Right hindlimb (tissue), 1 donor: ENCODE measurements at places on chromosomes 6 and 20.

- no peak for DNase-seq
These were observed 69.9 kb downstream of the CRYBG1 start for GRCh38 chr6:106430466-106430865.

DNA sequence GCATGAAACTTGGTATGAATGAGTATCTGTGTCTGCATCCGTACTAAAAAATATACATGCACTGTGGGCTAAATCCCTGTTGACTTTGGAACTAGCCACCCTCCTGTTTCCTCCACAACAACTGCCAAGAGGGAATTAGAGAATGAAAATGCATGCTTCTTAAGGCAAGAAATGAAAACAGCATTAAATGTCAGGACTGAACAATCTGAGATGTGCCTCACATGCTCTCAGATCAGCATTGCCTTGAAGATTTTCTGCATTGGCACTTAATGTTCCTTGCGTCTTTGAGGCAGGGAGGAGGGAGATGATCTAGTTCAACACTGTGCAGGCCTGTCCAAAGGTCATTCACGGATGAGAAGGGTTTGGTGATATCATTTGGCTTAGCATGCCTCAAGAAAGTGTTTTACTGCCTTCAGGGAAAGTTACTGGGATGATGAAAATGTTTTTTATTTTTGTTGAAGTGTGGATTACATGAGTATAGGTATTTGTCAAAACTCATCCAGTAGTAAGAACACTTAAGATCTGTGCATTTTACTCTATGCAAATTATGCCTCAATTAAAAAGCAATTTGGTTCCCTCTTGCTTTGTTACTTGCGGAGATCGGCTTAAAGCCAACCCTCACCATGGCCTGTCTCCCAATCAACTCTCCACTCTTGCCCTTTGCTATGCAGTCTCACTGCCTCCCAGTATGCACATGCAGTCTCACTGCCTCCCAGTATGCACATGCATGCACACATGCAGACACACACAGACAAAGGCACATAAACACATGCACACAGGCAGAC lies 47.5 kb upstream of the RIN2 start:
- peak; percentile 33 for DNase-seq

- DNase-seq: no peak
These were observed 61.6 kb downstream of the MRAP2 start for GRCh38 chr6:84095156-84095555.

DNA sequence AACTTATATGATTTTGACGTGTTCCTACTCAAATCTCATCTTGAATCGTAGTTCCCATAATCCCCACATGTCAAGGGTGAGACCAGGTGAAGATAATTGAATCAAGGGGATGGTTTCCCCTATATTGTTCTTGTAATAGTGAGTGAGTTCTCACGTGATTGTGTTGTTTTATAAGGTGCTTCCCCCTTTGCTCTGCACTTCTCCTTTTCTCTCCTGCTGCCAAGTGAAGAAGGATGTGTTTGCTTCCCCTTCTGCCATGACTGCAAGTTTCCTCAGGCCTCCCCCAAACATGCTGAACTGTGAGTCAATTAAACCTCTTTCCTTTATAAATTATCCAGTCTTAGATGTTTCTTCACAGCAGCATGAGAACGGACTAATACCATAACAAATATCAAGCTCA lies 83.2 kb downstream of the MANEA start:
- DNase-seq: no peak

GRCh38 chr6:70863343-70863742 lies 93.5 kb downstream of the B3GAT2 start:
- no peak for DNase-seq

DNA sequence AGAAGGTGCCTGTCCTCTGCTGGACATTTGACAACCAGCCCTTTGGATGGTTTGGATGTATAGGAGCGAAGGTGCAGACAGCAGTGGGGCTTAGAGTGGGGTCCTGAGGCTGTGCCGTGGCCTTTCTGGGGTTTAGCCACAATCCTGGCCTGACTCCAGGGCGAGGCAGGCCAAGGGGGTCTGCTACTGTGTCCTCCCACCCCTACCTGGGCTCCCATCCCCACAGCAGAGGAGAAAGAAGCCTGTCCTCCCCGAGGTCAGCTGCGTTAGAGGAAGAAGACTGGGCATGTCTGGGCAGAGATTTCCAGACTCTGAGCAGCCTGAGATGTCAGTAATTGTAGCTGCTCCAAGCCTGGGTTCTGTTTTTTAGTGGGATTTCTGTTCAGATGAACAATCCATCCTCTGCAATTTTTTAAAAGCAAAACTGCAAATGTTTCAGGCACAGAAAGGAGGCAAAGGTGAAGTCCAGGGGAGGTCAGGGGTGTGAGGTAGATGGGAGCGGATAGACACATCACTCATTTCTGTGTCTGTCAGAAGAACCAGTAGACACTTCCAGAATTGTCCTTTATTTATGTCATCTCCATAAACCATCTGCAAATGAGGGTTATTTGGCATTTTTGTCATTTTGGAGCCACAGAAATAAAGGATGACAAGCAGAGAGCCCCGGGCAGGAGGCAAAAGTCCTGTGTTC lies 1.3 kb upstream of the CDKN1A start:
- no peak for DNase-seq

- no peak for DNase-seq
These were observed 11.2 kb downstream of the PREP start for GRCh38 chr6:105391705-105392104.

DNA sequence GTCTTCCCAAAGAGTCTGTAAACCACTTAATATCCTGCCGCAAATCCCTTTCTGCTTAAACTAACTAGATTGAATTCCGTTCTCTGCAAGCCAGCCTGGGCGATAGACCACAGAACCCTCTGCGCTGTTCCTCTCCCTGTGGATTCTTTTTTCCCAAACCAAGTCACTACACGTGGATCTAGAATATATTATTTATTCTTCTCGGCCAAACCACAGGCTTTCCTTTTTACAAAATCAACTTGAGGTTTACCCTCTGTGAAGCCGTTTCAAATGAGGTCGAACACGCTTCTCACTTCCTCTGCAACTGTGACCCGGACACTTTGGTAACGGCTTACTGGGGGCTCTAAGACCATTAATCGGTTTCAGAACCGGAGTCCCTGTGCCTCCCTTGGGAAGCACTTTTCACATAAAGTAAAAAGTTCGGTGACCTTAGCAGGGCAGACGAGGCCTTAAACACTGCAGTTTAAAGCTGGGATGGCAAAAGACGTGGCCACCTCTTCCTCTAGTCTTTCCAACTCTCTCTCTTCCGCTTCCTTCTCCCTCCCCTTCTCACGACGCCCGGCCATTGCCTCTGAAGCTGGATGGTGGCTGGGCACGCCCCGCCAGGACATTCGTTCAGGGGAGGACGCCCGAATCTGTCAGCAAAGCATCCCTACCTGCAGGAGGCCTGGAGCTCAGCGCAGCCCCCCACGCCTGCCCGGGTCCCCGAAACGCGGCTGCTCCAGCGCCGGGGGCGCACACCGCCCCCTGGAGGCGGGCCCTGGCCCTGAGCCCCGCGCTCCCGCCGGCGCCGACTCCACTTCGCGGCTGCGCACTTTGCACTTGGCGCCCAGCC lies 55.0 kb upstream of the FOXC1 start:
- peak; percentile 90 for DNase-seq

DNA sequence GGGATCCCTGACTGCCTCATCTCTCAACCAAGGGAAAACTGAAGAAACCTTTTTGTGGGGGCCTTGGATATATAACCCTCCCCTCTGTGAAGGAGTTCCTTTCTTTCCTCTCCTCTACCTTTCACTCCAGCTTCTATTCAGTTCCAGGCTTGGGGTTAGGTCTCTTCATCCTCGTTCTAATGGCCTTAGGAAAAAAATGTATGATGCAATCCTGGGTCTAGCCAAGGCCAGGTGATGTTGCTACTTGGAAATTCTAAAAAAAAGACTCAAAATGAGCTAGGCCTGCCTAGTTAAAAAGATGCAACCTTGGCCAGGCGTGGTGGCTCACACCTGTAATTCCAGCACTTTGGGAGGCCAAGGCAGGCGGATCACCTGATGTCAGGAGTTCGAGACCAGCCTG lies 7.6 kb downstream of the ABCC10 start:
- no peak for DNase-seq

DNA sequence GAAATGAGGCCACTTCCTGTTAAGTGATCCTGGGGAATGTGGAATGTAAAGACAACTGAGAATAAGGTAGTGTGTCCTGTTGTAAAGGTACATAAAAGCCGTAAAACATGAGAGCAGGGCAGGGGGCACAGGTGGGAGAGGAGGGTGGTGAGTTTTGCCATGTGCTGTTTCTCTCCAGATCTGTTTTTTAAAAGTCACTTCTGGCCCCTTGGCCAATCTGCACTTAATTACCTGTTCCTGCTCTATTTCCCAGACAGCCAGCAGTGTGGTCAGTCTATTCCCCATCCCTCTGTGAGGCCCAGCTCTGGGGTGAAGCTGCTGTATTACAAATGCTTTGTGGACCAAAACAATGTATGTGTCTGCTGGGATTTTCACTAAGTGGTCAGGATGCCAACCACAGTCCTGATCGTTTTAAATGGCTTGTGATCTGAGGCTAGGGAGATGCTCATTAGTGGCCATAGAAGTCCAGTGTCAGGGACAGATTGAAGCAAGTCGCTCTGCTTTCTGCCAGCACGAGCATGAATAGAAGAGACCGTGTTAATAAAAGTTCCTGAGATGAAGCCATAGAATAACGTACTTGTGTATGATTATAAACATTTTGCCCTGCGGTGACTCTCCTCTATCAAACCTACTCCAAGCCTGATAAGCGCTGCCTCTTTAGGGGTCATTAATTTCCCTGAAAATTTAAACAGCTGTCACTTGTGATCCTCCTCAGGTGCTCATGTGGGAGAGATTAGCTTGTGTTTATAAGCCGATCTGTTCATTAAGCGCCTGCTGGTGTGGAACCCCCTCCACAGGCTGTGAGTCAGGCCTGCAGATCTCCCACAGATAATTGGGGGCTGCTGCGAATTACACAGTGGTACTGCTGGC lies 111.8 kb upstream of the CENPW start:
- no peak for DNase-seq
